ENCODE measurements at places on chromosomes 4 and X.

- DNase-seq = no peak
These were observed 53.4 kb downstream of the PSAPL1 start for GRCh38 chr4:7381221-7381889.

DNA sequence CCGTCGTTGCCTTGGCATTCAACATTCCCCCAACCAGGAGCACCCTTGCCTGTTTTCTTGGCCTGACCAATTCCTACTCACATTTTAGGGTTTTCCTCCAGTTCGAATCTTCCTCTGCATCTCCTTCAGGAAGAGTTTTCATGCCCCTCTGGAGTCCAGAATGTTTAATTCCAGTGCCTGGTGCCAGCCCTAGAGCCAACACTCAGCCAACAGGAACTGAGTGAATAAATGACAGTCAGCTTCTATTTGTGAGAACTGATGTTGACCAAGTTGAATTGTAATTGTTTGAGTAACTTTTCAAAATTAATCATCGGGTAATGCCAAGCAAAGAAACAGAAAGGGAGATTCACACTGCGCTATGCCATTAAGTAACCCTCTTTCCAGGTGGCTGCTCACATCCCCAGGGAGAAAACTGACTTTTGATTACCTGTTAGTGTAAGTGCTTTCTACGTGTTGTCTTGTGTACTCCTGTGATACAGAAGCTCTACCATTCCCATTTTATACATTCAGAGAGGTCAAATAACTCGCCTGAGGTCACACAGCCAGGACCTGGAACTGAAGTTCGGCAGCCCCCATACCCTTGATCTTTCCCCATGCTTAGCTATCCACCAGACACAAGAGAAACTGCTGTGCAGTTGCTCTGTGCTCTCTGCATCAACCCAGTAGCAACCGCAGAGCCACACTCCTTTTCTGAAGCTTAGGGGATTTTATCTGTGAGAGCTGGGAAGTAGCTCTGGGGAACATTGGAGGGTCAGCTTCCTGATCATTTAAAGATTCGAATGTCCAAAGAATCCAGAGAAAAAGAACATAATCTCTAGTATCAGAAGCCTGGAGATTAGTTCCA lies 19.0 kb upstream of the SLC2A9 start:
- no peak for DNase-seq

DNA sequence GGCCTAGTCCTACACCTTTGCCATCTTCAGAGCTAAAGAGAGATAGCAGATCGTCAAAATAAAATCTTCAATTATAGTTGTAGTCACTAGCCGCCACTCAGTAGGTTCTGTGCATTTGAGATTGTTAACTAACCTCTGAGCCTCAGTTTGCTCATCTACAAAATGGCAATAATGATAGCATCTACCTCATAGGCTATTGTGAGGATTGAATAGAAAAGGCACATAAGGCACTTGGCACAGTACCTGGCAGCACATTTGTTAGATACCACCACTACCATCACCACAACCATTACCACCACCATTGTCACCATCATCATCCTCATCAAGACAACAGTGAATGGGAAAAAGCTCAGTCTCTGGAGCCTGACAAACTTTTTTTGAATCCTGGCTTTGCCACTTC lies 134.6 kb downstream of the AMMECR1 start:
- DNase-seq = no peak

GRCh38 chr4:116001291-116001690 lies 887.9 kb upstream of the NDST4 start:
- DNase-seq = no peak

GRCh38 chr4:172554588-172554987 lies 614.0 kb upstream of the GALNT7 start:
- DNase-seq = no peak

GRCh38 chrX:148658115-148658730 lies 157.8 kb downstream of the AFF2 start:
- no peak for DNase-seq

GRCh38 chr4:16646459-16646858 lies 252.0 kb downstream of the LDB2 start:
- no peak for DNase-seq

GRCh38 chr4:78592088-78592783 lies 40.7 kb downstream of the ANXA3 start:
- DNase-seq = no peak

GRCh38 chrX:18702362-18703195 lies 4.9 kb upstream of the PPEF1 start:
- no peak for DNase-seq

GRCh38 chrX:29295987-29296680 lies 708.9 kb downstream of the IL1RAPL1 start:
- no peak for DNase-seq

- no peak for DNase-seq
These were observed 116.6 kb upstream of the LCORL start for GRCh38 chr4:18138076-18138665.

- no peak for DNase-seq
These were observed 99.5 kb upstream of the CTSO start for GRCh38 chr4:156053174-156053573.

DNA sequence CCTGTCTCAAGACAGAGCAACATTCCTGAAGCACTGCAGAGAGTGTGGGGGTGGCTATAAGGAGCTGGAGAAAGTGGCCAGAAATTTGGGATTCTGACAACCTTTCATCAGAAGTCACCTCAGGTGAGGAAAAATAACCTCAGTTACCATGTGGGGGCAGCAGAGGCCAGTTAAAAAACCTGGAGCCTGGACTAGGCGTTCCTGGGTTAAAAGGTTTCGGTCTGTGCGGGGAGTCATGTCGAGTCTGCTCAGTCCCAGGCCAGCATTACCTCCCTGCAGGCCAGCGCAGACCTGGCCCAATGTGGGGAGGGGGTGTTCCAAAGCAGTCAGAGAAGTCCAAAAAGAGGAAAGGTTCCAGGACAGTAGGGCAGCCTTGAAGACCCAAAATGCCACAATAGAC lies 10.9 kb upstream of the NALF2 start:
- peak; percentile 36 for DNase-seq

- DNase-seq = no peak
These were observed 81.4 kb downstream of the HTRA3 start for GRCh38 chr4:8350841-8351461.

DNA sequence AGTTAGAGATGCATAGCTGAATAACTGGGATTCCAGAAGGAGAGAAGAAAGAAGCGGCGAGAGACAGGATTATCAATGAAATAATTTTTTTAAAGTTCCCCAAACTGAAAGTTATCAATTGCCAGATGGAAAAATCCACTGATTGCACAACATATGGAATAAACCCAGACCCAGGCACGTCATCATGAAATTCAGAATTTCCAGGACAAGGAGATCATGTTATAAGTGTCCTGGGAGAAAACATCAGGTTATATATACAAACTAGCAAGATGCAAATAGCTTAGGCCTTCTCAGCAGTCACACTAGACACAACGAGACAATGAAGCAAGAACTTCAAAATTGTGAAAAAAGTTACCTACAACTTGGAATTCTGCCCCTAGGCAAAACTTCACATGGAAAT lies 200.0 kb downstream of the PALLD start:
- DNase-seq = no peak

DNA sequence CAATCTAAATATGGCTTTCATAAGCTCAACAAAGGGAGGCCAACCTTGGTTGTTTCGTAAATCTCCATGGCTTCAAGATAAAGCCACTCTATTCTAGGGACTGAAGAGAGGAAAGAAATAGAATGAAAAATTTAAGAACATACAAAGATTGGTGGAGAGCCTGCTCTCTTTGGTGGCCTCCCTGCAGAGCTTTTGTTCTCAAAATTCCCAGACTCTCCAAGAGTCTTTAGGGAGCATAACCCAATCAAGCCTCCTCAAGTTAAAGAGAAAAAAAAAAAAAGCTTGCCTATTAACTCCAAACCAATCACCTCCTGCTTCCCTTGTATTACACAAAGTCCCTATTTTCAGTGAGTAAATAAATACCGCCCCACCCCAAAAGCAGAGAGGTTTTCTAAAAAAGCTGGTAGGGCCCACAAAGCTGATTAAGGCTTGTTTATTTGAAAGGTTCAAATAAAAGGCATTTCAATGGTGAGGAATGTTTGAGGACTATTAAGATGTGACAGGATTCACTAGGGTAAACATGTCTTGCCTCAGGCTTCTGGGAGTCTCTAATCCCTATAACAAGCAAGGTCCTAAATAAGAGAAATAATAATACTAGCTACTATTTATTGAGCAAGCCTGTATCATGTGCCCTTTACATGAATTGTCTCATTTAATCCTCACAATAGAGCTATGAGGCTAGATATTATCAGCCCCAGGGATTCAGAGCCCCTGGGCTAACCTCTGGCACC lies 71.6 kb downstream of the GPC3 start:
- DNase-seq = no peak

DNA sequence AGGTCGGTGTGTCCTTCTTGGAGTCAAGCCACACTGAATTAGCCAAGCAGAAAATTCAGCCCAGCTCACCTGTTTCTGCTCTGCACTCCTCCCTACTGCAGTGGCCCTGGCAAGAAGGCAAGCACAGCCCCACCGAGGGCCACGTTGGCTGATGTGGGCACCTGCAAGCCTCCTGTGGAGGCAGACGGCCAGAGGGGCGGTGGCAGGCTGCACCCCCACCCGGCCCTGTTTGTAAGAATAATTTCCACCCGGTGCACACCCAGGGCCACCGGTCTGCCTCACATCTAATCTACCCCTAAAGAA lies 18.8 kb downstream of the PPP2R2C start:
- no peak for DNase-seq

DNA sequence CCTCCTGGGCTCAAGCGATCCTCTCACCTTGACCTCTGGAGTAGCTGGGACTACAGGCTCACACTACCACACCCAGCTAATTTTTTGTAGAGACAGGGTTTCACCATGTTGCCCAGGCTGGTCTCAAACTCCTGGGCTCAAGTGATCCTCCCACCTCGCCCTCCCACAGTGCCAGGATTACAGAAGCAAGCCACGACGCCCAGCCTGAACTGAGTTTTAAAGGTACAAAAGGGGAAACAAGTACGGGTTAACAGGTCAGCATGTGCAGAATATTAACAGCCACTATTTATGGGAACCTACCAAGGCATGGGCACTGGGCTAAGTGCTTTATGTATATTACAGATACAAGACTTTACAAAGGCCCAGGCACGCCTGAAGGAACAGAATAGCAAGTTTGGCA lies 164.3 kb upstream of the GPC4 start:
- no peak for DNase-seq

- DNase-seq = no peak
These were observed 308.5 kb downstream of the CENPC start for GRCh38 chr4:67236788-67237187.

DNA sequence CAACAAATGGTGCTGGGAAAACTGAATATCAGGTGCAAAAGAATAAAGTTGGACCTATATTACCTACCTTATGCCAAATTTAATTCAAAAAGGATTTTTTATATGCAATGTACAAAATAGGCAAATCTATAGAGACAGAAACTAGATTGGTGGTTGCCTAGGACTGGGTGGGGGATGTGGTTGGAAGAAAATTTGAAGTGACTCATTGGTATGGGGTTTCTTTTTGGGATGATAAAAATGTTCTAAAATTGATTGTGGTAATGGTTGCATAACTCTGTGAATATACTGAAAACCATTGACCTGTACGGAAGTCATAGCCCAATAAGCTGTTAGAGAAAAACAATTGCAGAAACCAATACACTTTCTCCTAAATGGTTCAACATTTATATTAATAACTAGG lies 72.1 kb downstream of the COL4A5 start:
- no peak for DNase-seq

- no peak for DNase-seq
These were observed 26.6 kb upstream of the LGI2 start for GRCh38 chr4:25057299-25057698.

DNA sequence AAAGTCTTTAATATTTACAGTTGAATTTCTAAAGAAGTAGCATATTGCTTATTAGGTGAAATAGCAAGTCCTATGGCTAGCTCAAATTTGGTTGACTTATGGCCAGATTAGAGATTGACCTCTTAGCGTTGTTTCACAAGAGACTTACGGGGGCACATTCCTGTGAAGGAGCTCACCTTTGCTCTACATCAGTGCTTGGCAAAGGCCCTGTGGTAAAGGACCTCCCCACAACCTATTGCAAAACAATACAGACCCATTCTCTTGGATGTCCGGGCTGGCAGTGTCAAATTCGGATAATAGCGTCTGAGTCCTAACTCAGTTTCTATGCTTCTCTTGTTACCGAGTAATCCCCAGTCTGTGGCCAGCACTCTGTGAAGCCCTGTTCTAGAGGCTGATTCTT lies 10.9 kb downstream of the PDHA1 start:
- DNase-seq = no peak

GRCh38 chr4:137213372-137214173 lies 318.7 kb downstream of the PCDH18 start:
- DNase-seq = no peak

DNA sequence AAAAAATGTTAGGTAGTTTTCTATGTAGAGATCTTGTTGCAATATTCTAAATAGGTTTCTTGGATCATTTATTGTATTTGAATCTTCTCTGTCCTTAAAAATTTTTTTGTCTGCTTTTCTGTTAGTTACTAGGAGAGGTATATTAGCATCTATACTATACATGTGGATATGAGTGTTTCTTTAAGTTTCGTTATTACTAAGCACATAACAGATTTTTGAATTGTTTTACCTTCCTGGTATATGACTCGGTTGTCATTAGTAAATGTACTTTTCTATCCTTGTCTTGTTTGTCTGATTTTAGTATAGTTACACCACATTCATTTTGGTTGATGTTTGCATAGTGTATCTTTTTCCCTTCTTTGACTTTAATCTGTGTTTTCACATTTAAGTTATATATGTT lies 20.2 kb downstream of the PYURF start:
- DNase-seq = no peak

- DNase-seq = no peak
These were observed 112.5 kb downstream of the ANAPC10 start for GRCh38 chr4:144985531-144985930.

DNA sequence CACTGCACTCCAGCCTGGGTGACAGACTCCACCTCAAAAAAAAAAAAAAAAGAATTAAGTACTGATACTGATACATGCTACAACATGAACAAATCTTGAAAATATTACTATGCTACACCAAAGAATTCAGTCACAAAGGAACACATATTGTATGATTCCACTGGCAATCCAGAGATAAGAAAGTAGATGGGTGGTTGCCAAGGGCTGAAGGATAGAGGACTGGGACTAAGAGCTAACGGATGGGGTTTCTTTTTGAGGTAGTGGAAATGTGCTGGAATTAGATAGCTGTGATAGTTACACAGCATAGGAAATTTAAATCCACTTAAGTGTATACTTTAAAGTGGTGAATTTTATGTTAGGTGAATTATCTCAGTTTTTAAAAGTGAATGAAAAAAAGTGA lies 12.5 kb downstream of the ATP11C start:
- no peak for DNase-seq

GRCh38 chr4:154982187-154983047 lies 201.3 kb downstream of the RBM46 start:
- DNase-seq = peak; percentile 30

Measured in stimulated activated CD4-positive, alpha-beta T cell treated with anti-CD3 and anti-CD28 coated beads, Interleukin-2, amount 100 ng/mL, for 48 hours (primary cell).